ENCODE measurements at places on chromosomes 7 and 10. TPM values are rescaled to one million over a fixed set of nuclear protein-coding genes. Genes with fewer than 3 reads are reported as not detected.
A peak's percentile ranks its signal among the peaks of the same experiment; 100 is the strongest.

DNA sequence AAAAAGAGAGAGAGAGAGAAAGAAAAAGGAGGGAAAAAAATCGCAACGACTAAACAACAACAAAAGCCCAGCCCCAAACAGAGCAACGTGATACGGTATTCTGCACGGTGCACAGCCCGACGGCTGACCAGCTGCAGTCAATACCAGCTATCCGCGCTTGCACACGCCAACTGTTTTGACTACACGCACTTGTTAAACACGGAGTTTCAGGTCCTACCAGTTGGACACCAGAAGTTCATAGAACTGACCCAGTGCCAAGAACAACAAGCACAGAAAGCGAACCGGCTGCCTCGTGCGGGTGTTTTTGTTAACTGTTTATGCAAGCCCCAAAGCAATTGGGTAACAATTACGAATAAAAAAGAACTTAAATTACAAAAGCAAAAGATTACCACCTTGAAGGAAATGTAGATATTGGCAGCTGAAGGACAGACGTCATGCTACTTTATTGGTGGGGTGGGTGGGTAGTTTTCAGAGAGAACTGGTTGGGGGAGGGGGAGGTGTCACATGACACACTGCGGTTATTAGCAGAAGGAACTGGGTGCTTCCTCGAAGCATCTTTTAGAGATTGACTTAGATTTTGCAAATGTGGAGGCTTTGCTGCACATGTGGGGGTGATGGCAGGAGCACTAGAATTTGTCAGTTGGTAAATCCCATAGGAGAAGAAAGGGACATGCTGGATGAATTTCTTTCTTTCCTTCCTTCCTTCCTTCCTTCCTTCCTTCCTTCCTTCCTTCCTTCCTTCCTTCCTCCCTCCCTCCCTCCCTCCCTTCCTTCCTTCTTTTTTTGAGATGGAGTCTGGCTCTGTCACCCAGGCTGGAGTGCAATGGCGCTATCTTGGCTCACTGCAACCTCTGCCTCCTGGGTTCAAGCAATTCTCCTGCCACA lies 110.6 kb upstream of the EFCAB10 start:
- DNase-seq = peak; percentile 94

- DNase-seq = no peak
These were observed 47.5 kb downstream of the CCDC172 start for GRCh38 chr10:116371737-116372136.

GRCh38 chr7:99267841-99268576 lies 4.6 kb upstream of the MYH16 start:
- peak; percentile 32 for DNase-seq

DNA sequence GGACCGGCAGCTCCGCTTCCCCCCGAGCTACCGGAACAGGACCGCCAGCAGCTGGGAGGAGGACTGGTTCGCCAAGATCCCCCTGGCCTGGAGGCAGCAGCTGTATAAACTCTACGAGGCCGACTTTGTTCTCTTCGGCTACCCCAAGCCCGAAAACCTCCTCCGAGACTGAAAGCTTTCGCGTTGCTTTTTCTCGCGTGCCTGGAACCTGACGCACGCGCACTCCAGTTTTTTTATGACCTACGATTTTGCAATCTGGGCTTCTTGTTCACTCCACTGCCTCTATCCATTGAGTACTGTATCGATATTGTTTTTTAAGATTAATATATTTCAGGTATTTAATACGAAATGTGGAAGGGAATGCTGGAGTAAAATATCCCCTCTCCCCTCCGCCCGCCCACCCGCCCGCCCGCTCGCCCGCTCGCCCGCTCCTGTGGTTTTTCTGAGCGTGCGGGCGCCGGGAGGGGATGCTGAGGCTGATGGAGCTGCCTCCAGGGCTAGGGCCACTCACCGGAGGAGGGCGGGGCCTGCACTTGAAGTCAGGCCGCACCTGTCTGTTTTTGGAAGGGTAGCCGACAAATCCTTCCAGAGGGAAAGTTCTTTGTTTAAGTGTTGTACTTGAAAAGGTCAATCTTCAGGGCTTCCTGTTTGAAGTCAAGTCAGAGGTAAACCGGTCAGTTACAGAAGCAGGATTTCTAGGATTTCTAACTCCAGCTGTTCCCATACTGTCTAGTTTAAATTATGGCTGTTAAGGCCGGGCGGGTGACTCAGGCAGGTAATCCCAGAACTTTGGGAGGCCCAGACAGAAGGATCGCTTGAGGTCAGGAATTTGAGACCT lies 30.5 kb downstream of the CHST12 start:
- DNase-seq = no peak

- no peak for DNase-seq
These were observed 32.8 kb downstream of the SLC16A12 start for GRCh38 chr10:89502549-89502948.

DNA sequence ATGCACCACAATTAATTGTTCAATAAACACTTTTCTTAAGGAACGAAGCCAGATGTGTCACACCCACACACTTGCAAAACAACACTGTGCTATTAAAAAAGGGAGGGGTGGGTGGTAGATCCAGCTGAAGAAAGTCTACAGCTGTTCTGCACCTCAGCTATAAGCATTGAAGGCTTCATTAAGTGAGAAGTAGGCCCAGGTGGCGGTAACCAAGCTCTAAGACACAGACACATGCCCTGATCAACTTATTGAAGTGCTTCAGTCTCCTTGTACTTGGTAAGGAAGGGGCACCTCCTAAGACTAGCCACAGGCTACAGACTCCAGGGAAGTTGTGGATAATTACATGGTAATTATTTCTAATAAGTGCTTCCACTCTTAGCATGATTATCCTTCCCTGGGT lies 4.5 kb upstream of the CPVL start:
- no peak for DNase-seq

DNA sequence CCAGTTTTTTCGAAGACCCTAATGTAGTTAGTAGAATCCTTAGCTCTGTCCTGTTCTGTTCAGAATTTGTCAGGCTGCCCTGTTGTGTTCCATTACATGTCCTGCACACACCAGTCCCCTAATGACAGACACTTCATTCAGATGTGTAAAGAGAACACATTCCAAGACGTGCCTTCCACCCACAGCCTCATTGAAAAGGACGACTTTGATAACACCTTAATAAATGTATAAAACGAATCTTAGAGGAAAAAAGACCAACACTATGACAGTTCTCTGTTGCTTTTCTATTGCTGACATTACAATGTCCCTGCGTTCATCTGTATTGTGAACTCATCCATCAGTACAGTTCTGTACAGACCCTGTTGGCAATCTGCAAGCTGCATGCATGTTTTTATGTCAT lies 3.5 kb downstream of the LRRTM3 start:
- DNase-seq = no peak

Gene KCND2
- 0.17 TPM for total RNA-seq

Data from dermis blood vessel endothelial cell (primary cell).